ENCODE measurements at places on chromosomes 11 and 22. TPM values are rescaled to one million over a fixed set of nuclear protein-coding genes. Genes with fewer than 3 reads are reported as not detected.
A peak's percentile ranks its signal among the peaks of the same experiment; 100 is the strongest.

GRCh38 chr11:62143727-62144126 lies 19.9 kb downstream of the INCENP start:
- H3K4me3 ChIP-seq, result no peak overlapping the region
- DNase-seq, result no peak
- H3K36me3 ChIP-seq, result peaks cover 6% of the 10 kb centered on the region
- H3K27ac ChIP-seq, result no peak overlapping the region
- no peaks in the 10 kb centered on the region for H3K27me3 ChIP-seq
- no peaks in the 10 kb centered on the region for H3K4me1 ChIP-seq

DNA sequence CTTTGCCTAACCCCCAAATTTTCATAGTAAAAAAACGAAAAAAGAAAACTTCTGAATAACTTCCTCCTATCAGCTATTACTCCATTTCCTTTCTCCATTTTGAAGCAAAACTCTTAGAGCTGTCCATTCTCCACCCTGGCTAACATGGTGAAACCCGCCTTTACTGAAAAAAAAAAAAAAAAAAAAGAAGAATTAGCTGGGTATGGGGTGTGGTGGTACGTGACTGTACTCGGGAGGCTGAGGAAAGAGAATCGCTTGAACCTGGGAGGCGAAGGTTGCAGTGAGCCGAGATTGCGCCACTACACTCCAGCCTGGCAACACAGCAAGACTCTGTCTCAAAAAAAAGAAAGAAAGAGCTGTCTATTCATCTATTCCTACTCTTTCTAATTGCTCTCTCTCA lies 11.3 kb upstream of the NXF1 start:
- H3K27me3 ChIP-seq, result no peaks in the 10 kb centered on the region
- no peak for DNase-seq
- no peak overlapping the region for H3K4me3 ChIP-seq
- H3K36me3 ChIP-seq, result no peaks in the 10 kb centered on the region
- H3K27ac ChIP-seq, result no peak overlapping the region

Gene IGF2
- total RNA-seq, result 0.08 TPM

GRCh38 chr11:96413408-96413807 lies 23.6 kb downstream of the JRKL start:
- DNase-seq, result no peak
- H3K27me3 ChIP-seq, result peaks cover 45% of the 10 kb centered on the region
- peaks cover 1% of the 10 kb centered on the region for H3K4me1 ChIP-seq
- H3K36me3 ChIP-seq, result no peaks in the 10 kb centered on the region

- H3K27me3 ChIP-seq, result no peaks in the 10 kb centered on the region
- DNase-seq, result no peak
- H3K27ac ChIP-seq, result no peak overlapping the region
- H3K4me1 ChIP-seq, result peaks cover 10% of the 10 kb centered on the region
These were observed 88.9 kb downstream of the ARFGAP2 start for GRCh38 chr11:47087801-47088200.

- H3K27ac ChIP-seq, result peak overlapping the region; percentile 95
- H3K36me3 ChIP-seq, result peaks cover 10% of the 10 kb centered on the region
- no peaks in the 10 kb centered on the region for H3K27me3 ChIP-seq
- H3K4me1 ChIP-seq, result peaks cover 62% of the 10 kb centered on the region
- peak; percentile 75 for DNase-seq
- H3K4me3 ChIP-seq, result peak overlapping the region; percentile 63
These were observed 11.7 kb downstream of the CXCR5 start for GRCh38 chr11:118895093-118896039.

Gene CDC42BPG
- 0.46 TPM for total RNA-seq
